ENCODE measurements at places on chromosomes 6 and 20. TPM values are rescaled to one million over a fixed set of nuclear protein-coding genes. Genes with fewer than 3 reads are reported as not detected.

The HMGCLL1 gene
- total RNA-seq: 0.51 TPM

The GABRR1 gene
- total RNA-seq: not detected

The TCF15 gene
- not detected for total RNA-seq

The ABHD16B gene
- not detected for total RNA-seq

The RUNX2 gene
- total RNA-seq: 2.1 TPM

The LST1 gene
- total RNA-seq: not detected

The FAM8A1 gene
- 17.2 TPM for total RNA-seq

The FAM217A gene
- not detected for total RNA-seq

The METTL24 gene
- total RNA-seq: 2.6 TPM

- no peaks in the 10 kb centered on the region for H3K27me3 ChIP-seq
- H3K4me1 ChIP-seq: no peaks in the 10 kb centered on the region
- H3K27ac ChIP-seq: no peak overlapping the region
These were observed 215.4 kb downstream of the TSHZ2 start for GRCh38 chr20:53187392-53188068.

GRCh38 chr6:3081960-3082359 lies 13.7 kb downstream of the RIPK1 start:
- no peaks in the 10 kb centered on the region for H3K4me1 ChIP-seq
- no peaks in the 10 kb centered on the region for H3K27me3 ChIP-seq
- H3K36me3 ChIP-seq: peaks cover 11% of the 10 kb centered on the region
- H3K27ac ChIP-seq: no peak overlapping the region

DNA sequence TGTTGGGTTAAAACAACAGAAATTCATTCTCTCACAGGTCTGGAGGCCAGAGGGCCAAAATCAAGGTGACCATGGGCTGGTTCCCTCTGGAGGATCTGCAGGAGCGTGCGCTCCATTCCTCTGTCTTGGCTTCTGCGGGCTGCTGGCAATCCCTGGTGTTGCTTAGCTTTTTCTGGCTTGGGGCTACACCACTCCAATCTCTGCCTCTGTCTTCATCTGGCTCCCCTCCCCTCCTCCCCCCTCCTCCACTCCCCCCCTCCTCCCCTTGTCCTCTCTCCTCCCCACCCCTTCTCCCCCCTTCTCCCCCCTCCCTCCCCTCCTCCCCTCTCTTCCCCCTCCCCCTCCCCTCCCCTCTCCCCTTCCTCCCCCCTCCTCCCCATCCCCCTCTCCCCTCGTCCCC lies 321.3 kb upstream of the ARID1B start:
- H3K4me3 ChIP-seq: no peak overlapping the region
- no peaks in the 10 kb centered on the region for H3K27me3 ChIP-seq
- no peaks in the 10 kb centered on the region for H3K36me3 ChIP-seq
- H3K4me1 ChIP-seq: no peaks in the 10 kb centered on the region

GRCh38 chr6:124056407-124057334 lies 253.0 kb downstream of the NKAIN2 start:
- no peaks in the 10 kb centered on the region for H3K27me3 ChIP-seq
- H3K27ac ChIP-seq: no peak overlapping the region
- H3K4me3 ChIP-seq: no peak overlapping the region
- H3K4me1 ChIP-seq: no peaks in the 10 kb centered on the region

GRCh38 chr6:131222773-131223172 lies 87.5 kb downstream of the AKAP7 start:
- H3K4me3 ChIP-seq: no peak overlapping the region
- no peak for DNase-seq
- no peaks in the 10 kb centered on the region for H3K4me1 ChIP-seq
- H3K36me3 ChIP-seq: no peaks in the 10 kb centered on the region

DNA sequence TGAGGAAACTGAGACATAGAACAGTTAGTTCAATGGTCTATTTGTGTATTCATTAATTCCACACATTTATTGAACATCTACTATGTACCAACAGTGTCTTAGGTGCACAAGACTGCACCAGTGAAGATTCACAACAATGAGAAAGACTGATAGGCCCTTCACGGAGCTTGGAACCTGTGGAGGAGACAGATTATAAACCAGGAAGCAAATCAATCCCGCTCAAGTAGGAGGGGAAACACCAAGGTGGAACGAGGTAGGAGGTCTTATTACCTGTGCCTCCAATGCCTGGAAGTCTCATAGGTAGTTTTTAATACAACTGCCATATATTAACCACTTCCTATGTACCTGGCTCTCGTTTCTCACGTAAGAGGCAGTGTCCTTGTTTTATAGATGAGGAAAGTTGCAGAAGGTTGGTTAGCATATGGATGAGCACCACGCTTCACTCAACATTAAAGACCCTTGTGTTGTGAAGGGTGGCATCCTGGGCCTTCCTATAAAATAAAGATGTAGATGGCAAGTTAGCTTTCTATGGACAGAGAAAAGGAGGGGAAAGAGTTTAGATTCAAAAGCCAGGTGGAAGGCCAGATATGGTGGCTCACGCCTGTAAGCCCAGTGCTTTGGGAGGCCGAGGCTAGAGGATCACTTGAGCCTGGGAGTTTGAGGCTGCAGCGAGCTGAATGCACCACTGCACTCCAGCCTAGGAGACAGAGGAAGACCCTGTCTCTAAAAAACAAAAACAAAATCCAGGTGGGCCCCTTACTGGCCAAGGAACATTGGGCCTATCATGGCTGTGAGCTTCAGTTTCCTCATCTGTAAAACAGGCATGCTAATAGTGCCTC lies 45.1 kb downstream of the SLC13A3 start:
- no peak overlapping the region for H3K4me3 ChIP-seq
- H3K4me1 ChIP-seq: no peaks in the 10 kb centered on the region
- no peaks in the 10 kb centered on the region for H3K27me3 ChIP-seq
- no peak overlapping the region for H3K27ac ChIP-seq
- DNase-seq: no peak
- no peaks in the 10 kb centered on the region for H3K36me3 ChIP-seq

- peaks cover 7% of the 10 kb centered on the region for H3K4me1 ChIP-seq
- H3K4me3 ChIP-seq: no peak overlapping the region
- no peaks in the 10 kb centered on the region for H3K27me3 ChIP-seq
- H3K27ac ChIP-seq: no peak overlapping the region
- H3K36me3 ChIP-seq: peaks cover 1% of the 10 kb centered on the region
These were observed 15.6 kb downstream of the ENPP1 start for GRCh38 chr6:131823276-131823902.

- H3K4me1 ChIP-seq: peaks cover 18% of the 10 kb centered on the region
- H3K27ac ChIP-seq: no peak overlapping the region
- peaks cover 3% of the 10 kb centered on the region for H3K27me3 ChIP-seq
- no peaks in the 10 kb centered on the region for H3K36me3 ChIP-seq
These were observed 508.9 kb upstream of the SULF2 start for GRCh38 chr20:48294196-48294595.

- no peaks in the 10 kb centered on the region for H3K36me3 ChIP-seq
- DNase-seq: no peak
- H3K27me3 ChIP-seq: peaks cover 4% of the 10 kb centered on the region
- no peaks in the 10 kb centered on the region for H3K4me1 ChIP-seq
- no peak overlapping the region for H3K4me3 ChIP-seq
- H3K27ac ChIP-seq: no peak overlapping the region
These were observed 16.1 kb downstream of the SLC17A9 start for GRCh38 chr20:62968378-62969178.

- no peaks in the 10 kb centered on the region for H3K36me3 ChIP-seq
- H3K27me3 ChIP-seq: no peaks in the 10 kb centered on the region
- H3K4me3 ChIP-seq: no peak overlapping the region
- no peak for DNase-seq
These were observed 7.8 kb upstream of the TRIM38 start for GRCh38 chr6:25954756-25955155.

DNA sequence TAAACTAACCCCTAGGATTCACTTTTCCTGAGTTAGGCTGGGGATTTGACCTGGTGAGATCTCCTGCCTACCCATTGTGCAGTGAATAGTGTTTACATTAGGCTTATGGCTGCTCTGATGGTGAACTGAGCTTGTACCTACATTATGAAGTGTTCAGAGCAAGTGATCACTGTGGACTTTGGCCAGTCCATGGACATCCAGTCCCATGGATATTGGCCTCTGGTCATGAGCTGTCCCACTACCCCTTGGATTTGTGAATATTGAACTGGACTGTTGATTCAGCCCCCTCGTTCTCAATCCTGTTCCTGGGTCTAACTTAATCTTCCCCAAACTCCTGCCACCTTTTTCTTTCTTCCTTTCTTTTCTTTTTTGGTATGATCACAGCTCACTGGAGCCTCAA lies 13.8 kb downstream of the ASIP start:
- no peaks in the 10 kb centered on the region for H3K4me1 ChIP-seq
- H3K4me3 ChIP-seq: no peak overlapping the region
- H3K36me3 ChIP-seq: no peaks in the 10 kb centered on the region
- DNase-seq: no peak
- no peak overlapping the region for H3K27ac ChIP-seq

GRCh38 chr6:46407246-46407645 lies 84.0 kb downstream of the RCAN2 start:
- no peak overlapping the region for H3K4me3 ChIP-seq
- H3K27ac ChIP-seq: no peak overlapping the region
- no peaks in the 10 kb centered on the region for H3K27me3 ChIP-seq
- H3K4me1 ChIP-seq: no peaks in the 10 kb centered on the region

Data from fibroblast of lung (primary cell).